Germinal center (tissue), 1 donor: ENCODE measurements at places on chromosomes 3 and 15.
A peak's percentile ranks its signal among the peaks of the same experiment; 100 is the strongest.

GRCh38 chr3:59750391-59750790 lies 700.6 kb upstream of the CFAP20DC start:
- no peak for DNase-seq

DNA sequence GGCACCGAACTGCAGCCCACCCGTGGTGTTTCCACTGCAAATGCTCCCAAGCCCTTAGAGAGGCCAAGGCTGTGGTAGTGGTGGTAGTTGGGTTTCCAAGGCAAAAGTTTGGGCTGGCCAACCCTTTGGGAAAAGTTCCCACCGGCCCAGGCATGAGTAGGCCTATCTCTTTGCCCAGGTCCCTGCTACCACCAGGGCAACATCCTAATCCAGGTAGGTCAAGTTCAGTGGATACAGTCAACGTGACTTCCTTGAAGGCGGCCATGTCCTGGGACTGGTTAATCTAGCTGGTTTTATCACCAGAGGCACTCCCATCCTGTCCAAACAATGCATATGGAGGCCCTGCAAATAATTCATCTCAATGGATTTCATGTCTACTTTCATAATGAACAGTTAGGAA lies 1.6 kb upstream of the ONECUT1 start:
- DNase-seq: no peak

GRCh38 chr3:72282918-72283317 lies 498.0 kb upstream of the PROK2 start:
- DNase-seq: no peak

- no peak for DNase-seq
These were observed 3.3 kb upstream of the NDN start for GRCh38 chr15:23690450-23690852.

DNA sequence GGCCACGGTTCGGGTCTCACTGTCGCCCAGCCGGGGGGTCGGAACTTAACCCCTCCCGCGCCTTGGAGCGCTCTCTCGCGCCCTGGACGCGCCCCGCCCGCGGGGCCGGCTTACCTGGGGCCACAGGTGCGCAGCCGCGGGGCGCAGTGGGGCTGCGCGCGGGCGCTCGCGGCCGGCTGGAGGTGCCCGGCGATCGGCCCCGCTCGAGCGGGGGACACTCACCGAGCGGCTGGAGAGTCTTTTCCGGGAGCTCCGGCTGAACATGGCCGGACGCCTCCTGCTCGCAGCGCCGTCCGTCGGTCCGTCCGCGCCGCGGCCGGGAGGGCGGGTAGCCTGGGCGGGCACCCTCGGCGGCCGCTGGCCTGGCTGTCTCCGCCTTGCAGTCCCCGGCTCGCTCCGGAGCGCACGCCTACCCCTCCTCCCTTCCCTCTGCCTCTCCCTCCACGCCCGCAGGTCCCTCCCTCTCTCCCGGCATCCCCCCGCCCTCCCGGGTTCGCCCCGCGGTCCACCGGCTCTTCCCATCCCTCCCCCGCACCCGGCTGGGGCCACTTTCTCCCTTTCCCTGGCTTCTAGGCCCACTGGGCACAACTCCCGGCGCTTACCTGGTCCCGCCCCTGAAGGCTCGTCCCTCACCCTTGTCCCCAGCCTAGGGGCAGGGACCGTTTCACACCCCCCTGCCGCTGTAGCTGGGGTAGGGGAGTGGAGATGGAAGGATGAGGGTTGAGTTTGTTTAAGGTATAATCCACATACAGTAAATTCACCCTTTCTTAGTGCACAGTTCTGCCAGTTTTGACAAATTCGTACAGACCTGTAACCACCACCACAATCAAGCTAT lies 220.1 kb upstream of the PRICKLE2 start:
- no peak for DNase-seq

GRCh38 chr3:157285141-157285540 lies 125.2 kb upstream of the CCNL1 start:
- no peak for DNase-seq

GRCh38 chr3:126979046-126979628 lies 3.8 kb upstream of the PLXNA1 start:
- no peak for DNase-seq

GRCh38 chr15:51318382-51319150 lies 19.8 kb downstream of the CYP19A1 start:
- no peak for DNase-seq

DNA sequence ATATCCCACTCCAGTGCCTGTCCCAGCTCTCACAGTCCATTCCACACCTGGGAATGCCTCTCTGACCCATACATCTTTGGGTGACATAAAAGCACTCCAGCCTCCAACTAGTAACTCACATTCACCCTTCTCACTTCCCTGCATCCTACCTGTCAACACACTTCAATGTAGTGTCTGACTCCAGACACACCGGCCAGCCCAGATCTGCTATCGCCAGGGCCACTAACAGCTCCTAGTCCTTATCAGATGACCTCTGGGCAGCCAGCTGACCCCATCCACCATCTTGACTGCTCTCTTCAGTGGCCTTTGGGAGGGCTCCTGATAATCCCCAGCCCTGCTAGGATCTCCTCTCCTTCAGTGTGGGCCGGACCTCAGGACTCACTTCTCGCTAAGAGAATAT lies 2.9 kb upstream of the MCM2 start:
- no peak for DNase-seq

DNA sequence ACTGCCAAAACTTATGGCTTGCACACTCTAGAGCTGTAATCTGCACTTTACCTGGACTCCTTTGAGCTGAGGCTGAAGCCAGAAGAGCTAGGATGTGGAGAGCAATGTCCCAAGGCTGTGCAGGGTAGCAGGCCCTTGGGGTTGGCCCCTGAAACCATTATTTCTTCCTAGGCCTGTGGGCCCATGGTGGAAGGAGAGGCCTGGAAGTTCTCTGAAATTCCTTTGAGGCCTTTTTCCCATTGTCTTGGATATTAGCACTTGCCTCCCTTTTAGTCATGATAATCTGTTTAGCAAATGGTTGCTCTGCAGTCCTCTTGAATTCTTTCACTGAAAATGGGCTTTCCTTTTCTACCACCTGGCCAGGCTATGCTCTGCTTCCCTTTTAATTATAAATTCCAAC lies 102.0 kb upstream of the SGO1 start:
- DNase-seq: no peak

- DNase-seq: no peak
These were observed 35.9 kb upstream of the CMSS1 start for GRCh38 chr3:99781761-99782160.

GRCh38 chr3:43874731-43875130 lies 184.0 kb downstream of the ABHD5 start:
- DNase-seq: no peak

GRCh38 chr15:68259883-68260282 lies 17.7 kb upstream of the FEM1B start:
- no peak for DNase-seq

- DNase-seq: no peak
These were observed 77.9 kb downstream of the FOXB1 start for GRCh38 chr15:60081976-60082375.

GRCh38 chr3:71109977-71110285 lies 473.6 kb downstream of the FOXP1 start:
- DNase-seq: no peak

DNA sequence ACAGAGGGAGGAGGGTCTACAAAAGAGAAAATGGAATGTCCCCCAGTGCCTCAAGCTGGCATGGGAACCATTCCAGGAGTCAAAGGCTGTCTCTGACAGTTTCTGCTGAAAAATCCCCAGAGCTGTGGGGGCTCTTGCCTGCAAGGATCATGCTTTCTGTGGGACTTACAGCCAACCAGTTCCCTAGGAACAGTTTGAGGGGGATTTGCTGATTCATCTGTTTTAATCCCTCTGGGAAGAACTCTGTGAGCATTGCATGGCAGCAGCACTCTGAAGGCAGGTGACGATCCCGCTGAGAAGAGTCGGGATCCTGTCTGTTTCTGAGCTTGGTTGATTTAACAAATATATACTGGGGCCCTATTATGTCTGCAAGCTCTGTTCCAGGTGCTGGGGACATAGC lies 176.0 kb downstream of the SSR3 start:
- no peak for DNase-seq

DNA sequence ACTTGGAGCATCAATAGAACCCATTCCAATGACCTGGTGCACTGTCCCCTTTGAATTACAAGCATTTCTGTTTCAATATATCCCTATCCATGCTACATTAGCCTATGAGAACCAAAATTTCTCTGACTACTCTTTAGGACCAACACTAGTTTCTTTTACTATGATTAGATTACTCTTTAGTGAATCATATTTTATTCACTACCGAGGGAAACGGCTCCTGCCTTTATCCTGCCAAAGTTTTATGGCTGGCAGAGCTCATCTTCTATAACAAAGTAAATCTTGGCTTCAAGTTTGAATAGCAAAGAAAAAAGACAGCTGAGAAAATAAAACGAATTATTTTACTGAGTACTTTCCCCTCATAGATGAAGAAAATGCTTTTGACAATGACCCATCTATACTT lies 120.9 kb downstream of the SLC9A9 start:
- no peak for DNase-seq

GRCh38 chr3:180626844-180627243 lies 24.9 kb downstream of the TTC14 start:
- DNase-seq: no peak

GRCh38 chr3:175118382-175118941 lies 259.3 kb downstream of the NAALADL2 start:
- DNase-seq: no peak

- no peak for DNase-seq
These were observed 9.5 kb downstream of the CA12 start for GRCh38 chr15:63372018-63372705.

GRCh38 chr15:76996526-76997401 lies 1.8 kb downstream of the PSTPIP1 start:
- no peak for DNase-seq

- DNase-seq: no peak
These were observed 405.6 kb downstream of the NTRK3 start for GRCh38 chr15:87850916-87851315.

- DNase-seq: no peak
These were observed 66.8 kb upstream of the UBE2E1 start for GRCh38 chr3:23738944-23739343.

DNA sequence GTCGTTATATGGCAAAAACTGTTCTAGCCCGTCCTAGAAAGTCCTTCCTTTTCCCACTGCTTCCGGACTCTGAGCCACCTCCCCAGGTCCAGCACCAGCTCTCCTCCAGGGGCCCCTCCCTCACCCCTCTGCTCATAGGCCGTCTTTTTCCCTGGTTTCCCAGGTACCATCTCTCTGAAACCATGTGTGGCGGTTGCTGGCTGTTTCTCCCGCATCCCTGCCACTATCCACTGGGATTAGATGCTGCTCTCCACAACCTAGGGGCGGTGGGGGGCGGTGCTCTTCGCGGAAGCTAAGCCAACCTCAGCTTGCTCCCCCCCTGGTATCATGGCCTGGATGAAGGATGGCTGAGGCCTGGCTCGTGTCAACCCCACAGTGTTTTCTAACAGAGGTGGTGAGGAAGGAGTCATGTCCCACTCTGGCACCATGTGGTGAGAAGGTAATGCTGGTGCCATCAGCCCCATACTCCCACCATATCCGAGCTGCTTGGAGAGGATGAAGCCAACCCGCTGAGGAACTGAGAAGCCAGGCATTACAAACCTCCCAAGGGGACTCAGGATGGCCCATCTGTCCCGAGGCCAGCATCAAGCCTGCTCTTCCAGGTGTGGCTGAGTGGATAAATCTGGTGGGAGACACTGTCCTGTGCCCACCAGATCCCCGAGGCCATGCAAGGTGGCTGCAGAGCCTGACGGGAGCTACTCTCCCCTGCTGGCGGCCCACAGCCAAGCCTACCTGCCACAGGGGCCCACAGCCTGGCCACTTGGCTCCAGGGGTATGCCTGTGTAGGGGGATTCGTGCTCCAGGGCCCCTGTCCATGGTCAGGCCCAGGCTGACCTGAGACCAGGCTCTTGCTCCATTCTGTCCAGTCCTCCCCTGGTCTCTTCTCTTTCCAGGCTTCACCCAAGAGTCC lies 27.9 kb upstream of the SLC41A3 start:
- DNase-seq: no peak

- no peak for DNase-seq
These were observed 624.2 kb downstream of the NTRK3 start for GRCh38 chr15:87632364-87632763.

DNA sequence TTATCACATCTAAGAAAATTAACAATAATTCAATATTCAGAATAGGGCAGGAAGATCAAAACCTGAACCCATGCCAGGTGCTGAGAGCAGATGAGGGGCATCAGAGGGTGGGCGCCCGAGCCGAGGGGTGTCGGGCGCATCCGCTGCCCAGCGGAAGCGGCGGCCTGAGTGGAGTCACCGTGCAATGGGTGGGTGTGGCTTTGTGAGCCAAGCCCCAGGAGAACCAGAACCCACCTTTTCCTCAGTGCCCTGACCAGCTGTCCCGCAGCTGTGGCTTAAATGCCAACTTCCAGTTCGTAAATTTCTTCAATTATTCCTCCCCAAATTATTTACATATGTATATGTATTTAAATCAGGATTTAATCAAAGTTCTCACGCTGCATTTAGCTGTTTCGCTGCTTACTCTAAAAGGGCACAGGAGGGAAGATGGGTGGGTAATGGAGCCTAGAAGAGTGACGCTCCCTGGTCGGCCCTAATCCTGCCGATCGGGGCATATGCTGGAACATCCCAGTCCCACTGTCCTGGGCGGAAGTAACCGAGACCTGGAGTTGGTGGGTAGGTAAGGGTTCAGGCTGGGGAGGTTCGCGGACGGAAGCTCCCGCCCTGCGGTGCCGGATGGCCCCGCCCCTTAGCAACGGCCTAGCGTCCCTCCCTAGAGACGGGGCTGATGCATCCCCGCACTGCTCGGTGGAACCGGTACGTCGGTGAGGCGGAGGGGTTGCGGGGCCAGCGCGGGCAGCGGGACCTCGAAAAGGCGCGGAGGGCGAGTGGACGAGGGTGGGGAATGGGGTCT lies 1.3 kb downstream of the DNAH1 start:
- DNase-seq: peak; percentile 78

DNA sequence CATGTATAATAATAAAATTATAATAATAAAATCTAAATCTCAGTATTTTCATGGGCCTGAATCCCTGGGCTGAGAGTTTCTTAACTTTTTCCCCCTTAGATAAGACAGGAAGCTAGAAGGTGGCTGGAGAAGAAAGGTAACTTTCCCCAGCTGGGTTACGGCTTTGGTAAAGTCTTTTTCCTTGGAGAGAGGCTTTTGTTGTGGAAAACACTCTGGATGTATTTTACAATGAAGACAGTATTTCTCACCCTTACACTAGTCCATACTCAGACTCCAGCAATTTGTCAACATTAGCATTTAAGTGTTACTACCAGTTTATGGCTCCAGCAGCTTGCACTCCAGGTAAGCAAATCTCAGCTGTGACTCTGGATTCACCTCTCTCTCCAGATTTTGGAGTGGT lies 34.9 kb downstream of the APH1B start:
- DNase-seq: no peak
